ENCODE measurements at places on chromosomes 3 and 15. TPM values are rescaled to one million over a fixed set of nuclear protein-coding genes. Genes with fewer than 3 reads are reported as not detected.

GRCh38 chr15:78037779-78038305, 39.7 kb downstream of the TBC1D2B start:
- H3K27me3 ChIP-seq = no peaks in the 10 kb centered on the region
- DNase-seq = no peak
- peaks cover 49% of the 10 kb centered on the region for H3K4me1 ChIP-seq
- H3K4me3 ChIP-seq = no peak overlapping the region

DNA sequence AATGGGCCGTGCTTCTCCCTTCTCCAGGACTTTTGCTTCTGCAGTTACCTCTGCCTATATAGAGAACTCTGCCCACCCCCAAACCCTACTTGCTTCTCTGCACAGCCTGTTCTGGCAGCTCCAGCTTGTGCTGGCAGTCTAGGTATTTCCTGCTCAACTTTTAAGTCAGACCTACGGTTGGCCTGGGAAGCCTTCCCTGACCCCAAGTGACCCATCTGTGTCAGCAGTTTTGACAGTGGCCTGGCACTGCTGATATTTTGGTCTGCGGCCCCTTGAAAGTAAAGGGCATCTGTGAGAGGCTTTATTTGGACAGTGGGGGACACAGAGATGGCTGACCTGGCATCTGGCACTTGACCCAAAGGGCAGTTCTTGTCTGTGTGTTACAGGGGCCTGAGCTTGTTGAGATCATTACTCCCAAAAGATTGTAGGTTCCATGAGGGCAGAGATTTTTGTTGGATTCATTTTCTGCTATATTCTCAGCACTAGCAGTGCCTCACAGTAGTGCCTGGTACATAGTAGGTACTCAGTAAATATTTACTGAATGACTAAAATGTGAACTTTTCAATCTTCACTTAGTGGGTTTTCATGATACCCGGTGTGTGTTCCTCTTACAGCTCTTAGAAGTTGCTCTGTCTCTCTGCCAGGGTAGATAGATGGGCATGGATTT, 55.2 kb upstream of the TRAK1 start:
- no peaks in the 10 kb centered on the region for H3K27me3 ChIP-seq
- peaks cover 94% of the 10 kb centered on the region for H3K4me1 ChIP-seq
- no peak overlapping the region for H3K4me3 ChIP-seq

- H3K36me3 ChIP-seq = no peaks in the 10 kb centered on the region
- no peaks in the 10 kb centered on the region for H3K4me1 ChIP-seq
- no peak overlapping the region for H3K27ac ChIP-seq
- no peak for DNase-seq
- no peaks in the 10 kb centered on the region for H3K27me3 ChIP-seq
Observed at GRCh38 chr3:154170300-154170699, 49.1 kb downstream of the ARHGEF26 start.

GRCh38 chr3:31427623-31428022, 105.1 kb upstream of the STT3B start:
- H3K36me3 ChIP-seq = no peaks in the 10 kb centered on the region
- DNase-seq = no peak
- H3K27ac ChIP-seq = no peak overlapping the region
- H3K4me3 ChIP-seq = no peak overlapping the region

DNA sequence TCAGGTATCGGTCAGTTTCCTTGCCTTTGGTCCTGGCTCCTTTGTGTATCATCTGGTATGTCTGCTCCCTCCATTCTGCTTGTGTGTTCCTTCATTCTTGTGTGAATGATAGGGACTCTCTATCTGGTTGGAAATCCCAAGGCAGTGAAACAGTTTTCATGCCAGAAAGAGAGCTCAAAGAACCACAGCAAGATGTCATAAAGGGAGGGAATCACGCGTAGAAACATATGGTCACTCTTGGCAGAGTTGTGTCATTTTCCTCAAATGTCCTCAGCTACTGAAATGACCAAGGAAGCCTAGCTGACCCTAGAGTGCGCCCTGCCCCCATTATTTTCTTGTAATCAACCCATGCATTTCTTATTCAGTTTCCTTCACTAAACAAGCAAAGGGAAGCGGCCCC, 48.0 kb downstream of the RASGRP1 start:
- DNase-seq = no peak
- no peaks in the 10 kb centered on the region for H3K4me1 ChIP-seq
- H3K4me3 ChIP-seq = no peak overlapping the region

- no peaks in the 10 kb centered on the region for H3K27me3 ChIP-seq
- H3K36me3 ChIP-seq = no peaks in the 10 kb centered on the region
- peaks cover 45% of the 10 kb centered on the region for H3K4me1 ChIP-seq
- no peak overlapping the region for H3K27ac ChIP-seq
Observed at GRCh38 chr3:194000712-194001111, 135.2 kb upstream of the HES1 start.

RAB6B gene
- total RNA-seq = 44.6 TPM

SMCO1 gene
- 130 TPM for total RNA-seq
